ENCODE measurements at places on chromosomes 7 and 10.

DNA sequence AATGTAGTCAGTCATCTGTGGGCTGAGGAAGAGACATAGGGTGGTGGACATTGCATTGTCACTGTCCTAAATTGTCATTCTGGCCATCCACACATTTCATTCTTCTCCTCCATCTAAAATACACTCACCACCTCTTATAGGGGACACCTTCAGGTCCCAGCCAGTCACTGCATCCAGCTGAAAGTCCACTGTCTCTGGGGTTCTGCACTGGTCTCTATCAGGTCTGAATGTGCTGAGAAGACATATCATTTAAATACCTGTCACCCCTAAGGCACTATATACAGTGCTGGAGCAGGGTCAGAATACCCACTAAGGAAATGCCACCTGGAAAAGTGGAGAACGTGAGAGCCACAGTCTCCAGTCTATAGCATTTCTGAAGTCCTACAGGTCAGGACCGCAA lies 29.6 kb downstream of the SH2D4B start:
- no peak for DNase-seq

DNA sequence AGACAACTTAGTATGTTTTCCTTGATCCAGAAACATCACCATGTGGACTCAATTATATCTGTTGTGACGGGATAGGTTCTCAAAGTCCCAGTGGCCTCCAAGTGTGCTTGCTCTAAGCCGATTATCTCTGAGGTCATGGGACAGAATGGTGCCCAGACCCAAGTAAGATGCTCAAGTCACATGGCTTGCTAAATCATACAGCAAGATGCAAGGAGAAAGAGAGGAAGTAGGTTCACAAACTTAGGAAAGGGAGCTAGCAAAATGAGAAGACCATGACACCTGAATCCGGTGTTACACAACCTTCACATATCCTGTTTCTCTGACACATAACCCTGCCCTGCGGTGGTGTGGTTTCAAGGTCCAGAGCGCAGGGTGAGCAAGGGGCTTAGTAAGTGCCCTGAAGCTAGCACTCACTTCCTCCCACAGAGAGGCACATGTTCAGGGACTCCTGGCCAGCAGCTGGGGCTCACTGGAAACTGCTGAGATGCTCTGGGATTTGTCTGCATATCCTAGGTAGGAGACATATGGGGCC lies 590.9 kb upstream of the ANKRD30A start:
- no peak for DNase-seq

DNA sequence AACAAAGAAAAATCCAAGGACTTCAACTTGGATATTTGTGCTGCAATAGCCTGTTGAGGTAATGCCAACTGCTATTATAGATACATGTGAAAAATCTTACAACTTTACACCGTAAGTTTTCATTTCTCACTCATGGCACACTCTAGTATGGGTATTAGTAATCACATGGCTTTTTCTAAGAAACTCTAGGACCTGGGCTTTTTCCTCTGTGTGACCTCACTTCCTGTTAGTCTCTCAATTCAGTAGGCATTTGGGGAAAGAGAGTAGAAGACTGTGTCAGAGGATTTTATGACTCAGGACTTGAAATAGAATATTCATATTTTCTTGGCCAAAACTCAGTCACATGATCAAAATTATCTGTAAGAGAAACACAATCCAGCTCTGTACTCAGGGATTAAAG lies 1049.9 kb downstream of the REEP3 start:
- no peak for DNase-seq

DNA sequence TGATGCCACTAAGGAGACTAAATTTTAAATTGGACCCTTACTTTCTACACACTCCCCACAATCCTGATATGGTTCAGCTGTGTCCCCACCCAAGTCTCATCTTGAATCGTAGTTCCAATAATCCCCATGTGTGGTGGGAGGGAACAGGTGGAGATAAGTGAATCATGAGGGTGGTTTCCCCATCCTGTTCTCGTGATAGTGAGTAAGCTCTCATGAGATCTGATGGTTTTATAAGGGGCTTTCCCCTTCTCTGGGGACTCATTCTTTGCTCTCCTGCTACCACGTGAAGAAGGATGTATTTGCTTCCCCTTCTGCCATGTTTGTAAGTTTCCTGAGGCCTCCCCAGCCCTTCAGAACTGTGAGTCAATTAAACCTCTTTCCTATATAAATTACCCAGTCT lies 18.4 kb upstream of the BET1 start:
- no peak for DNase-seq

DNA sequence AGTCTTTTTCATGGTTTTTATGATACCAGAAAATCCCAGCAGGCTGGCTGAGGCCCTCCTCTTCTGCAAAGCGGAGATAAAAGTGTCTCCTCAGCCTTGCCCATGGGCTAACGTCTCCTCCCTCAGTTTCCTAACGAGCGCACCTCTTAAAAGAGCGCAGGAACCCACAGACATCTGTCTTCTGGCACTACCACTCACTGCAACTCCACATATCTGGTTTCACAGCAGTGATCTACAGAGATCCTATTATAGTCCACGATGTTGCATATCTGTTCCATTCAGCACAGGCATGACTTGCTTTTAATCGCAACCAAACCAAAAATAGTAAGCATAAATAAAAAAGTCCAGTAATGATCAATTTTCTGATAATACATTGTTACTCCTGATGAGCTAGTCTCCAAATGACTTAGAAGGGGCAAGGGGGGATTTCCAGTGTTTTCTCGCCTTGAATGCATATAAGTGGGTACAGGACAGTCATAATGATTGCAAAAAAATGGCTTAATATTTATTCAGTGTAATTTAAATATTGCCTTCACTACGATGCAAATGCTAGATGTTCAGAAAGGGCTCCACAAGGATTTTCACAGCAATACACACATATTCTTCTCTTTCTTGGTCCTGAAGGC lies 20.9 kb downstream of the ANKRD22 start:
- no peak for DNase-seq

Measured in GM18507 (cell line).